ENCODE measurements at places on chromosomes 2 and 18.

DNA sequence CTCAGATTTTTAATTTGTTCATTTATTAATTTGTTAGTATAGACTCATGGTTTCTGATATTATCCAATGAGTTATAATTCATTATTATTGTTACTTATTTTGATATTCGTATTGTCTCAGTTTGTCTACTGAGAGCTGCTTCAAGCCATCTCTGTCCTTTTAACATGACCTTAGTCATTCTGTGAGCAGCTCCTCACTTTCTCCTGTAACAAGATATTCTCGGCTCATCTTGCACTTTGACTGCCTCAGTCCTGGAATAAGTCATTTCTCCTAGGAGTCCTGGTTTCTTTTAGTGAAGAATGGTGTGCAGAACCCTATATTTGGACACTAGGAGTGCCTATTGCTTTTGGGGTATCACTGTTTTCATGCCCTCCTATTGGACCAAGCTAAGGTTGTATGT lies 13.2 kb downstream of the ASB1 start:
- DNase-seq, result no peak

GRCh38 chr2:18119883-18120282 lies 241.4 kb downstream of the KCNS3 start:
- DNase-seq, result no peak

DNA sequence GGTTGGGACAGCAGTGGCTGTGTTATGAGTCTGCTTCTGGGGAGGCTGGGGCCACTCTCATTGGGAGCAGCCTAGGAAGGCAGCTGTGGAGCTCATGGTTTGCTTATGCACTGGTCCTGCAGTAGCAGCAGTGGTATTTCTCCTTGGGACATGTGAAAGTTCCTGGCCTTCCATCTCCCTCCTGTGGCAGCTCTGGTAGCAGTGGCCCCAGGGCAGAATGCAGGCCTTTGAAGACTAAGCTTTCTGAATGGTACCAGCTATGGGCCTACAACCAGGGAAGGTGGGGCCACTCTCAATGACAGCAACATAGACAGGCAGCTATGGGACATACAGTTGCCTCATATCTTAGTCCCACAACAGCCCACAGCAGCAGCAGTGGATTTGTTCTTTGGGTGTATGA lies 117.3 kb upstream of the VWC2L start:
- no peak for DNase-seq

GRCh38 chr2:135086222-135086621 lies 34.1 kb downstream of the RAB3GAP1 start:
- no peak for DNase-seq
